ENCODE measurements at places on chromosomes 2 and 18. TPM values are rescaled to one million over a fixed set of nuclear protein-coding genes. Genes with fewer than 3 reads are reported as not detected.

GRCh38 chr2:127092306-127092705, 14.6 kb downstream of the BIN1 start:
- no peak for DNase-seq

GRCh38 chr2:15223887-15224286, 337.2 kb downstream of the NBAS start:
- DNase-seq: no peak

DNA sequence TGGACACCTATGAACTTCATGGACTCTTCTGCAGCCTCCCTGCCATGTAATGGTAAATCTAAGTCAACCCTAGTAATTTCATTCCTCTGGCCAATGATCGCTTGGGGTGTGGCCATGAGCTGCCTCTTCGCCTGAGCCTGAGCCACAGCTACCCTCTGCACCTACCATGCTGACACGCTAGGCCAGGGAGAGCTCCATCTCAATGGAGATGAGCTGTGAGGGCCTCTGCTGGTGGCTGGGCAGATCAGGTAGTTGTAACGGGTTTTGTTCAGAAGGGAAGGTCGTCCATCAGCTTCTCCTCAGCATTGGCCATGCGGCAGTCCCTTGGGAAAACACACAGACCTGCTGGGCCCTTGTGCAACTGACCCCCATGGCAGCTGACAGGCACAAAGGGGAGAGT, 24.4 kb downstream of the MPHOSPH10 start:
- DNase-seq: peak; percentile 72

DNA sequence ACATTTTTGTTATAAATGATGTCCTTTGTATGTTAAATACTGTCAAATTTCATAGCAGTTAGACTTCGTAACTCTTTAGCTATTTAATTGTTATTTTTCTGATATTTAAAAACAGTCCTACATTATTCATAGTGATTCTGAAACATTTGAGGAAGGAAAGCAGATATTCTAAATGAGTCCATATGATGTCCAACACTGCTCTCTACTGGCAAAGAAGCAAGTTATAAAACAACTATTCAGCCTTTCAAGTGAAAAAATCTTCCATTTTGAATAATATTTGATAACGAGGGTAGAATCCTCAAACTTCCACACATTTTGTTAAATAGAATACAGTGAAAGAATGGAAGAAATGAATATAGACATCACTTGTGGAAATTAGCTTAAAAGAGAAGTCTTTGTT, 220.8 kb downstream of the GULP1 start:
- DNase-seq: peak; percentile 33

DNA sequence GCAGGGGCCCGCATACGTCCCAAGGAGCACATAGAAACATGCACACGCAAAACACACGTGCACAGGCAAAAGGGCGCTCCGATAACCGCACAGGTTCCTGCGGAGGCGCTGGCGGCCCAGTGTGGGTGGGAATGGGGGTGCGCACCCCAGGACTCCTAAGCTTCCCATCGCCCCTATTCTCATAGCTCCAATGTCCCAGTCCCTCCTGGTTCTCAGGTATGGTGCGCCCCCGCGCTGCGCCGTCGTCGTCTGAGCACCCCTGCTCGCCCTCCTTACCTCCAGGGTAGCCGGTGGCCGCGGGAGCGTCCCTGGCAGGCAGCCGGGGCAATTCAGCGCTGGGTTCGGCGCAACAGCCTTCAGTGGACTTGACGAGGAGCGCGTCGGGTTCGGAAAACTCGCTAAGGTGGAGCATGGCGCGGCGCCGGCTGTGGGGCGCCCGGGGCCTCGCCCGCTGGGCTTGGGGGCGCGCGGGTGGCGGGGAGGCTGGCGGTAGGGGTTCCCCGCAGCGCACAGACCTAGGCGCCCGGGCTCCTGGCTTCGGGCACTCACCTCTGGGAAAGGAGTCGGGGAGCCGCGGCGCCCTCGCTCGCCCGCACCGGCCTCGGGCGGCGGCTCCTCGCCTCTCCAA, 328 bp downstream of the EGR4 start:
- no peak for DNase-seq

DNA sequence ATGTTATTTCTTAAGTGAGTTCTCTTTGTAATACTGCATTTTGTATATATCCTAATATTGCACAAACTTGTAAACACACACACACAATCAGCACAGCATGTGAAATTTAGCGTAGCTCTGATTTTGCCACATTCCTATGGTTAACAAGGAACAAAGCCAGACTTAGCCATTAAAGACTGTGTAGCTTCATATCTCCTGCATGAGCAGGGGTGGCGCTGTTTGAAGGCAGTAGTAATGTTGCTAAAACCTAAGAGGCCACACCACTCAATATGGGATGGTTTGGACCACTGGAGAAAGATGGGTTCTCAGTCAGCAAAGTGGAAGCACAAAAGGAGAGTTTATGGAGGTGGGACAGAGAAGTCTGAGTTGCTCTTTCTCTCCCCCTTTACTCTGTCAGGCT, 61.1 kb upstream of the RND3 start:
- DNase-seq: peak; percentile 25

DNA sequence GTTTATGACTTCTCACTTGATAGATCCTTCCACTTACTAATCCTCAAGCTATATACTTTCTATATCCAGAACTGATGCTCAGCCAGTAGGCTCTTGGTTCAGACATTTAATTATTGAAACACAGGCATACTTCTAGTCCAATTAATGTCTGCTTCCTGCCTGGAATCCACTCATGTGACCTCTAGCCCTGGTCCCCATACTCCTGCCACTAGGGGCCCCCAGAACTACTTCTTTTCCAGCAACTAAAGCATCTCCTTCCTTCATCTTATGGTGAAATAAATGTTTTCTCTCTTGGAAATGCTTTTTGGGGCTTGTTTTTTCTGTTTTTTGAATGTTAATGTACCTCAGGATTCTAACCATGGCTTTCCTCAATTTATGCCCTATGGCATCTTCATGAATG, 527.6 kb downstream of the SATB2 start:
- DNase-seq: no peak

- no peak for DNase-seq
Observed at GRCh38 chr18:3631887-3632286, 181.9 kb downstream of the TGIF1 start.

DNA sequence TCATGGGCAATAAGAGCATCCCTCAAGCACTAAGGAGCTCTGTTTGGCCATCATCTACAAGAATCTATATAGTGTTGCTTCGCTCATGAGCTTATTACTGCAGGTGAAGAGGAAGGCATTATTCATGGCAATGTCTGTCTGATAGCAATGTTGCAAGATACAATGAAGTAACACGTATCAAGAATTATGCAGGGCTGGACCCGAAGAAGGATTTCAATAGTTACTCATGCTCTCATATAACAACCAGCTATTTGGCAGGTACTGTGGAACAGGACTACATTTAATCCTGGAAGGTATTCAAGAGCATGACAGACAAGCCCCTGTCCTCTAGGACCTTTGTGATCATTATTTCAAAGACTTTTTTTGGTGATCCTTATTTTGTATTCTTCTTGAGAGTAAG, 109.6 kb downstream of the LAMA3 start:
- DNase-seq: no peak

DNA sequence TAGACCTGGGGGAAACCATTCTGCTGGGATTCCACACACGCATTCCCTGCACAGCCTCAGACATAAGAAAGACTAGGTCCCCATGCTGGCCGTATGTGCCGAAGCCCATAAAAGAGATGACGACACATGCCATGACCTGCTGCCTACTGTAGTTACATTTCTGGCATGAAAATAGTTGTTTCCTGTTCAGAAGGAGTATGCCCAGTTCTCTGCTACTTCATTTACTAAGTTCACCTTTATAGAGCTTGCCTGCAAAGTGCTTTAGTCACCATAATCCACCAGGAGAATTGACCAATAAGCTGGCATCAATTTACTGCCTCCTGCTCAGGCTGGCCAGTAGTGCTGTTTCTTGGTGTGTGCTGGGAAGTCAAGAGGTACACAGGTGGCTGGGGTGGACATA, 150.2 kb upstream of the ALPP start:
- no peak for DNase-seq

DNA sequence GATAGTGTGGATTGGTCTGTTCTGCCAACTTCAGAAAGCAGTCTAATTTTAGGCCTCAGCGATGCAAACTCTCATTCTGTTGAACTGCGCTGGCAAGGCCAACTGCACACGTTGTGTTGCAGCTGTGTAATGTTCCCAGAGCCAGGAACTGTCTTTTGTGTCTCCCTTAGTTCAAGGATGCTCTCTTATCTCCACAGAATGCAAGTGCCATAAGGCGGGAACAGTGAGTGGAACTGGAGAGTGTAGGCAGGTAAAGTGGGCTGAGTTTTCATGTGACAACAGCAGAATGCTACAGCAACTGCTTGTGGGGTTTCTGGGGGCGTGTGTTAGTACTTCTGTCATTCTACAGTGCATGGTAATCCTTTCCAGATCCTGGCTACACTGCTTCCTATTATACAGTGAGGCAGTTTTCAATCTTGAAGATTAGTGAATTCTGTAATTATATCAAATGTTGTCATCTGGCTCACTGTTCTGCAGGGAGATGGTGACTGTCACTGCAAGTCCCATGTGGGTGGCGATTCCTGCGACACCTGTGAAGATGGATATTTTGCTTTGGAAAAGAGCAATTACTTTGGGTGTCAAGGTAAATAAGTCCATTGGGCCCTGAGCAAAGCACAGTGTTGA, 125.8 kb downstream of the LAMA3 start:
- DNase-seq: no peak

- DNase-seq: no peak
Observed at GRCh38 chr2:22279541-22279940, 1105.4 kb upstream of the KLHL29 start.

- DNase-seq: no peak
Observed at GRCh38 chr18:13597068-13597467, 129.3 kb downstream of the FAM210A start.

DNA sequence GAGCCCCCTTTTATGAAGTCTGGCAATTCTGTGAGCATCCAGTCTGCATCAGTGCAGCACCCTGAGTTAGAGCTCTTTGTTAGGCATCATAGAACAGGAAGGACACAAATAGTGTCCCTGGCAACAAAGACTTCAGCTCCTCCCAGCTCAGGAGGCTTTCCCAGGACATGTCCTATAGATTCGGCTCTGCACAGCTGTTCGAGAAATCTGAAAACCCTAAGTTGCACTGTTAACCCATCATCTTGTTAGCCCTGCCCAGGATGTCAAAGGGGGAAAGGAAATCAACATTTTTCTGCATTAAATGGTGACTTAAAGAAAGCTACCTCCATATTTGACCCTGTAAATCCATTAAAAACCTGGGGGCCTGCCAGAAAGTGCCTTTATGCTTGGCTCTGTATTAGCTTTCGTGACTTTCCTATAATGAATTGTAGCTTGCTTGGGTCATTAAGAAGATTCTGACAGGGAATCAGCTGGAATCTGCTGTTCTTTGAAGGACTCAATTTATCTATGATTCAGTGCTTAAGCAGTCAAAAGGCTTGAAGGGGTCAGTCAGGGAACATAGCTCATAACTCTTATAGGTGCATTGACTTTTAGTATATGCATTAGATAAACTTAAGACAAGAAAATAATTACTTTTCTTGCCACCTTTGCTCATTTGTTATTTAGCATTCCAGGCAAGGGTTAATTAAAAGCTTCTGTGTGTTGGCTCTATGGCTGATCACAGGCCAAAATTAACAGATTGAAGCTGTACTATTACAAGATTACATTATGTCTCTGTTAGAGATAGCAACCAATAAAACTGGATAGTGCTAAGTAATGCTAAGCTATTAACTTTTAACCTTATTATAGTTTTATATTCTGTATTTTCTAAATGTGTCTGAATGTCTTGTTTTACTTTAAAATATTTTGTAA, 20.6 kb downstream of the ERMN start:
- no peak for DNase-seq

GRCh38 chr2:133459590-133459989, 108.7 kb downstream of the NCKAP5 start:
- DNase-seq: no peak

- no peak for DNase-seq
Observed at GRCh38 chr2:105593221-105593967, 151.3 kb upstream of the NCK2 start.

DNA sequence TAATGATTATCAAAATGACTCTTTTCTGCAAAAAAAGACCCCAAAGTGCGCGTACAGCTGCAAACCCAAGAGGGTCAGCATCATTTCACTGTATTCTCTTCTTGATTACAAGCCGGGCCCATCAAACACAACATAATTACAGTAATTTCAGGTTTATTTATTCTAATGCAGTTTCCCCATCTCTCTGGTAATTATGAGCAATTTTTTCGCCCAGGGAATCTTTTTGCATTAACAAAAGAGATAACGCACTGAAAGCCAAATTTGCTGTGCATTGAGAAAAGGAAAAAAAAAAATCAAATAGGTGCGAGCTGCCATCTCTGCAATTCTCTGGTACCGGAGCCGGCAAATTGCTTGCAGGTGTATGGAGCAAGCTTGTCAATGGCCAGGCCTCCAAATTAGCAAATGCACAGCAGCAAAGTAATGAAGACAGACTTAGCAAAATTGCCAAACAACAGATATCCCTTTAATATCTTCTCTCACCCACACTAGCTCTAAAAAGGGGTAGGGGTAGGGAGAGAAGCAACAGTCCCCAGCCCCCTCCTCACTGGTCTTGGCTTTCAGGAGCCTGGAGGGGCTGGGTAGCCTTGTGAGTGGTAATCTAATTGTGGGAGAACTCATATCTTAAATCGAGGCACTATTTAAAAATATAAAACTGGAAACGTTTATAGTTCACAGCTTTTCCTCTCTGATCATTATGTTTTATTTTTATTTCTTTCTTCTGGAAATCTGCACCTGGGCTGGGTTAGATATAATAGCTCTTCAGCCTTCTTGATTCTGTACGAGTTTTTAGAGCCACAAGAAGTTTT, 6.7 kb downstream of the DLX1 start:
- no peak for DNase-seq

- no peak for DNase-seq
Observed at GRCh38 chr2:53475321-53475720, 292.3 kb upstream of the CHAC2 start.

- DNase-seq: no peak
Observed at GRCh38 chr2:219350710-219351221, 18.2 kb upstream of the RESP18 start.

DNA sequence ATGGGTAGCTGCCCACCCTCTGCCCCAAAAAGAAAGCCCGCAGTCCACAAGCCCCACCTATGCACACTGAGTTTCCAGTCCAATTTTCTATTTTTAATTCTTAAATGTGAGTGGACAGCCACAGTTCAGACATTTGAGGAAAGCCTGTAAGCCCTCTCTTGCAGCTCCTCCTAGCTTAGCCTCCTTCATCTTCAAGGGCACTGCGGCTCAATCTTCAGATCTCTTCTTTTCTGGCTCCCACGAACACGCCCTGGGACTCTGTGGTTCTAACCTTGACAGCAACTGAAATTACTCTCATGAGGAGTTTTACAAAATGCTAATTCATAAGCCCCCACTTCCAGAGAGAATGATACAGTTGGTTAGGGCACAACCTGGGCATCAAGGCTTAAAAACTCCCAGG, 144.0 kb downstream of the MSH2 start:
- DNase-seq: no peak

The FBLN7 gene
- total RNA-seq: 0.95 TPM

The PFN4 gene
- total RNA-seq: not detected

The RESP18 gene
- not detected for total RNA-seq

The RGPD4 gene
- not detected for total RNA-seq

The GPR75 gene
- total RNA-seq: 3.3 TPM

The LONRF2 gene
- not detected for total RNA-seq

The METTL21A gene
- total RNA-seq: 61.2 TPM

The PAX3 gene
- not detected for total RNA-seq

The ZNF532 gene
- not detected for total RNA-seq

The UPP2 gene
- total RNA-seq: not detected

The LYPD6B gene
- not detected for total RNA-seq

The UBR3 gene
- 31.6 TPM for total RNA-seq

The KCNJ13 gene
- total RNA-seq: not detected
